ENCODE measurements at places on chromosomes 6 and 20.

GRCh38 chr6:32189742-32190053 is 304 bp downstream of the PBX2 start:
- DNase-seq, result no peak

DNA sequence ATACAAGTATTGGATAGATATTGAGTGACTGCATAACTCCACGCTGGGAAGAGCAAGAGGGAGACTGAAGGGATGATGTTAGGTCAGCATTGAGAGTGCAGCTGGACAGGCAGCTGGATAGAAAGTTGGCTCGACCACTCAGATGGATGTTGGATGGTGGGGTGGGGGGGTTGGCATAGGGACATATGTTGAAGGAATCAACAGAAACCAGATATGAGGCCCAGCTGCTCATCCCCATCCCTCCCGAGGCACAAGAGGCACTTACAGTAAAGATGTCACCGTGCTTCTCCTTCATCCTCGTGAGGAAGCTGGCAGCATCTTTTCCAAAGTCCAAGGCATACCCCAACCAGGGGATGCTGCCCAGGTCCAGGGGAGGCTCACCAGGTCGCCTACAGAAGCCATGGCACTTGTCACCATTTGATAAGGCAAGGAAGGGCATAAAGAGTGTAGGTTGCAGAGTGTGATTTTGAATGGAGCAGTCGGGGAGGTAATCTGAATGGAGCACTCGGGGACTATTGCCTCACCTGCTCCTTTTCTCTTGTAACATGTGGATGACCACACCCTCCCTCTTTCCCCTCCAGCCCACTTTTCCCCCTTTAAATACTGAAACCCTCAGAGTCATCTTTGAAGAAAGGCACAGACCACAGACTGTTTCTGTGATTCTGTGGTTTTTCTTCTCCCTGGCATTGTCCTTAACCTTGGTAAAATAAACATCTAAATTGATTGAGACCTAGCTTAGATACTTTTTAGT is 18.0 kb downstream of the PTGIS start:
- DNase-seq, result no peak

DNA sequence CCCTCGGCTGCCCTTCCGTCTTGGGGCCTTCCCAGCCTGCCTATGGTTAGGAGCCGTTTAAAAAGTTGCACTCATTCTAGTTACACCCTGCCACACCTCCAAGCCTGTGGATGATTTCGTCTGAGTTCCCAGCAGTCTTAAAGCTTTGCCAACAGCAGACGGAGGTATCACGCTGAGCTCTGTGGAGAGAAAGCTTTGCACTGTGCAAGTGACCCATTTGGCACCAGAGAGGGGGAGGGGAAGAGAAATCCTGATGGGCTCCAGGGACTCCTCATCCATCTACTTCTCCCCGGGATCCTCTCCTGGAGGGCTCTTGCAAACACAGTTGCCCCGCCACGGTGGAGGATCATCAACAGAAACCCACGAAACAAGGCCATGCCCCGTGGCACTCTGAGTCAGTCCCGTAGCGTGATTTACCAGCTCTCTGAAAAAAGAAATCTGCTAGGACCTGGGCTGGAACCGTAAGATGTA is 98.8 kb upstream of the CITED2 start:
- no peak for DNase-seq

DNA sequence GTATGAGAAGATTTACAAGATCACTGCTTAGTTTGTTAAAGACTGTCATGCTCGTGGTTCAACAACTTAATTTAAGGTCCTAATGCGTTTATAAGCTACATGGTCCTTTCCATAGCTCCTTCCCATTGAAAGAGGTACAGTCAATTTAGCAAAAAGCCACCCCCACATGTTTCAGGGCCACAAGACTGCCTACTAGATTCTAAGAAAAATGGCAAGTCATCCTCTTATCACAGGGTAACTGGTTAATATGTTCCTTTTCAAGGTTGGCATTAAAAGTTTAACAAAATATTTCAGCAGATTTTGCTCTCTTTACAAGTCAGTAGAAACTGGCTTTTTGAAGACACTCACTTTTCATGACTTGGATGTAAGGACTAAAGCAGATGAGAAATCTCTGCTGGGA is 15.7 kb downstream of the GSTA3 start:
- DNase-seq, result no peak

GRCh38 chr6:41263267-41263666 is 23.2 kb downstream of the TREM1 start:
- DNase-seq, result no peak
